ENCODE measurements at places on chromosomes 13 and 19.

DNA sequence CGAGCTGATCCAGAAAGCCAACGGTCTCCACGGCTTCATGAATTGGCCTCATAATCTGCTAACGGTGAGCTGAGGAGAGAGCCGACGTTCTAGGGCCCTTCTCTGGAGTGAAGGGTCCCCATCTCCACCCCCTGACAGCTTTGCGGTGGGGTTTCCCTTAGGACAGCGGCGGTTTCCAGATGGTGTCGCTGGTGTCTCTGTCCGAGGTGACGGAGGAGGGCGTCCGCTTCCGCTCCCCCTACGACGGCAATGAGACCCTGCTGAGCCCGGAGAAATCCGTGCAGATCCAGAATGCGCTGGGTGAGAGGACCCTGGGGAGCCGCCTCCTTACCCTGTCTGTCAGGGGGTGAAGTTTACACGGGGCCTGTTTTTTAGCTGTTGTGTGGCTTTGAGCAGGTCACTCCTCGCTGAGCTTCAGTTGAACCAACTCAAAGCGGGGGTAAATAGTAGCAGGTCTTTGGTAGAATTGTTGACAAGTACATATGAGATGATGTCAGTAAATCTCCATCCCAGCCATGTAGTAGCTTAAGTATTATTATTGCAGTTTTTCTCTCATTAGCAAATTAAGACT is 801 bp downstream of the QTRT1 start:
- peak; percentile 8 for ATAC-seq

DNA sequence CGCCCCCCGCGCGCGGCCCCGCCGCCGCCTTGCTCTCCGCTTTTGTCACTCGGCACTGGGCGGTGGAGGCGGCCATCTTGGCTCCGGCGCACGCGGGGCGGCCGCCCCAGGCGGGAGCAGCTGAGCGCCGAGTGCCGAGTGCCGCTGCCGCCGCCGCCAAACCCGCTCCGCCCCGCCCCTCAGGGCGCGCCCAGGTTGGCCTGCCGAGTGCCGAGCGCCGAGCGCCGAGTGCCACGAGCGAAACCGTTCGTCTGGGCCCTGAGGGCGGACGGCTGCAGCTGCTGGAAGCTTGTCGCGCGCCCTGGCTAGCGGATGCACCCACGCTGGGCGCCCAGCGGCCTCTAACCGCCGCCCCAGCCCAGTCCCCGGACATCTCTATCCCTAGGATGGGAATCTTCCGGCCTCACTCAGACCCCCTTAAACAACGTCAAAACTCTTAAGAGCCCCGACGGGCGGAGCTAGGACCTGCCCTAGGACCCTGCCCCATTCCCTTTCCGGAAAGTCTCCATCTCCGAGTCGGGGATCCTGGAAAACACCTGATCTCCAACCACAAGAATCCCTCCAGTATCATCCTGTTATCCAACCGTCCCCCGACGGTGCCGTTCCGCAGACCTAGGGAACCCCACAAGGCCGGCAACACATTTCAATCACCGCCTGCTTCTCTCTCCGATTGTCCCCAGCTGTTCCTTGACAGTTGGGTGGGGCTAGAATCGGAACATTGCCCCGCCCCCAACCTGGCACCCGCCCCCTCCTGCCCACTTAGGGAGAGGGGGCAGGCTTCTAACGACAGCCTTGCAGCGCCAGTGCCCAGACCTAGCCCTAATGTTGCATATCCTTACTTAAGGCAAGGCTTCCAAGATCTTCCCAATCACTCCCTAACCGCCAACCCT is 14.1 kb upstream of the AKAP8L start:
- ATAC-seq, result peak; percentile 88

DNA sequence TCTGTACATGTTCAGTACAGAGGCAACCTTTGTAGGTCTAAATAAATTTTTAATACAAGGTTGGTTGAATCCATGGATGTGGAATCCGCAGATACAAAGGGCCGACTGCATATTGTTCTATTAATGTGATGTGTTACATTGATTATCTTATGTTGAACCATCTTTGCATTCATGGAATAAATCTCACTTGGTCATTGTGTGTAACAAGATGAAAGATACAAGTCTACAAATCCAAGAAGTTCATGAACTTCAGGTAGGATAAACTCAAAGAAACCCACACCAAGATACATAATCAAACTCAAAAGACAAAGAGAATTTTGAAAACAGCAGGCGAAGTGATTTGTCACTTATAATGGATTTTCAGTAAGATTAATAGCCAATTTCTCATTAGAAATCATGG is 8.0 kb upstream of the TFDP1 start:
- no peak for ATAC-seq

DNA sequence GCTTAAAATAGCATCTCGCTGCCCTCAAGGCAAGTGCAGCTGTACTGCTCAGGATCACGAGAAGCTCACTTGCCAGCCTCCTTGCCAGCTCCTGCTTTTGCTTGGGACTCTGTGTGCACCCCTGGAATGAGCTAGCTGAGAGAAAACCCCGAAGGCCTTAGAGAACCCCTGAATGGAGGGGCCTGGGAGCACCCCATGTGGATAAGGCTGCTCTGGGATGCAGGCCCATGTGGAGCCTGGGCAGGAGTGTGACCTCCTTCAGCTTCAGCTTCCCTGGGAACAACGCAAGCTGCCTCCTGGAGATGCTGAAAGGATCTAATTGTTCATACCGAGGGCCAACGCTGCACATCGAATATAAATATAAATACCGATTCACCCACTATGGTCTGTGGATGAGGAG is 109.2 kb downstream of the HSPH1 start:
- no peak for ATAC-seq

- ATAC-seq, result no peak
Measured at GRCh38 chr13:97117388-97117910, 104.7 kb upstream of the MBNL2 start.

DNA sequence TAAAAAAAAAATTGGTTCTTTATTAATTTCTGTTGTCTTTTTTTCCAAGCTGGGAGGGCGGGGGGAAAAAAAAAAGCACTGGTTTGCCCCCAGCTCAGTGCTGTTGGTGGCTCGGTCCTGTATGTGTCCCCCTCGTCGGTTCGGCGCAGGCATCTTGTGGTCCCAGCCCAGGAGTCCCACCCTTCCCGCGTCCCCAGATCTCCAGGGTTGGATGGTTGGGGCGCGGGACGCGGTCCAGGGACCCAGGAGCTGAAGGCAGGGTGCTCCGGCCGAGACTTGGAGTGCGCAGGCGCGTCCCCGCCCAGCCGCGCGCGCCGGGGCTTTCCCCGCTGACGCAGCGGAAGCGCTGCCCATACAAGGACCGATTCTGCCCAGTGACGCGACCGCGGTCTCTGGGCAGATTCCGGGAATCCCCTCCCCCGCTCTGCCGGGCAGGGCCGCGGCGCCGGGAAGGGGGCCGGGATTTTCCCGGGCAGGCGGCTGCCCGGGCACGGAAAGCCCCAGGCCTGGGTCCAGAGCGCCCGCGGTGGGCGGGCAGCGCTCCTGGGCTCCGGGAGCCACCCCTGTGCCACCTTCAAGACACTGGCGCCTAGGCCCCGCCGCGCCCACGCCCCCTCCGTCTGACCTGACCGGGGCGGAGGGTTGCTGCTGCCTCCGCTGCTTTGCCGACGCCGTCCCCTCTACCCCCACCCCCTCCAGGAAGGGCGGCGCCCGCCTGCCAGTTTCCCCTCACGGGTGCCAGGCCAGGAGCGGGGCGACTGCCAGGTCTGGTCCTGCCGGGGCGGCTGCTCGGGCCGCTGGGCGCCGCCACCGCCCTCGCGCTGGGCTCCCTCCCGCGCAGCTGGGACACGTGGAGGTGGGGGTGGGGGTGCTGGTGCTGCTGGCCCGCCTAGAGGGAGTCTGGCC is 2.3 kb downstream of the JUNB start:
- ATAC-seq, result peak; percentile 46

- no peak for ATAC-seq
Measured at GRCh38 chr13:23003446-23003845, 177.3 kb upstream of the SGCG start.

DNA sequence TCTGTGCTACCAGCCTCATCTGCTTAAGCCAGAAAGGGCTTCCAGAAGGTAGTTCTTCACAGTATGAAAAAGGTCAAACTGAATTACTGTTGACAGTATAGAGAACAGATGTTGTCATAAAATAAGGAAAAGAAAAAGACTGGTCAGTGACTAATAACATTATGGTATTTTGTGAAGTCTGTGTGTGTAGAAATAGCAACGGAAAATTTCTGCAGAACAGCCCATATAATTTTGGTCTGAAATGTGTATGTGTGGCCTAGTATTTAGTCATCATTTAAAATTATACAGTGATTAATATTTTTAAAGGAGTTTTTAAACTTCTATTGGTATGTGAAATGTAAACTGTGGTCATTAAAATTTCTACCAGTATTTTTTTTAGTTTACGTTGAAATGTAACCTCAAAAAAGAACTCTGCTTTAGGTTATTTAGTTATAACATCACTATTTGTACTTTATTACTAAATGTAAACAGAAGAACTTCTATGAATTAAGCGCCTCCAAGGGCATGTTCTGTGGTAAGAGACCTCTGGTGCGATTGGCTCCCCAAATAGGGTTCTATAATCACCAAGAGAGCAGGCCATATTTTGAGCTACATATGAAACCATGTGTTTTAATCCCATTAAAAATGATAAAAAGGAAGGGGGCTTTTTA is 3.3 kb upstream of the GPR183 start:
- peak; percentile 16 for ATAC-seq

DNA sequence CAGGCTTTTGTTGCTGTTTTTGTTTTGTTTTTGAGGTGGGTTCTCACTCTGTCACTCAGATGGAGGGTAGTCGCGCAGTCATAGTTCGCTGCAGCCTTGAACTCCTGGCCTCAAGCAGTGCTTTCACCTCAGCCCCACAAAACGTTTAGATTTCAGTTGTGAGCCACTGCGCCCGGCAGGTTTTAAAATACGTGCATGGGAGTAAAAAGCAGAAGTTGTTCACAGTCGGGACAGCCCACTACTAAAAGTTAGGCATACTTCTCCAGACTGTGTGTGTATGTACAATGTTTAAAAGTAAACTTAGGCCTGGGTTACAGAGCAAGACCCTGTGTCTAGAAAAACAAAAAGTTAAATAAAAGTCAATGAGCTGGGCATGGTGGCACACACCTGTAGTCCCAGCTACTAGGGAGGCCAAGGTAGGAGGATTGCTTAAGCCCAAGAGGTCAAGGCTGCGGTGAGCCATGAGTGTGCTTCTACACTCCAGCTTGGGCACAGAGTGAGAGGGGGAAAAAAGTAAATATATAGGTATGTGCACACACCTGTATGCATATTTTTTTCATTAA is 6.1 kb downstream of the SAFB start:
- no peak for ATAC-seq

GRCh38 chr19:35301961-35302360 is 10.0 kb downstream of the MAG start:
- no peak for ATAC-seq

GRCh38 chr19:34639491-34640085 is 37.4 kb downstream of the SCGB2B2 start:
- ATAC-seq, result peak; percentile 27

- no peak for ATAC-seq
Measured at GRCh38 chr19:6725513-6726231, 5.2 kb upstream of the C3 start.

- ATAC-seq, result no peak
Measured at GRCh38 chr13:26384587-26384986, 130.7 kb downstream of the CDK8 start.

DNA sequence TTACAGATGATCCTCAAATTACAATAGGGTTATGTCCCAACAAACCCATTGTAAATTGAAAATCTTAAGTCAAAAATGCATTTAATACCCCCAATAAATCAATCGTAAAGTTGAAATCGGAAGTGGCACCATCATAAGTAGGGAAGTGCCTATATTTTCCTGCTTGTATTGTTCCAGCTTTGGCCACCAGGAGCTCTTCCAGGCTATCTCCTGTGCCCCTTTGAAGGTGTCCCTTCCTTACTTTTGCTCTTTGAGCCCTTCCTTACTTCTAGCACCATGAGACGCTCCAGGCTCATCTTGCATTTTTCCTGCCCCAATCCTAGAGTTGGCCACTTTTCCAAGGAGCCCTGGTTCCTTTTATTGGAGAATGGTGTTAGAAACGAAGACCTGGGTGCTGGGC is 163.0 kb upstream of the TSC22D1 start:
- no peak for ATAC-seq

DNA sequence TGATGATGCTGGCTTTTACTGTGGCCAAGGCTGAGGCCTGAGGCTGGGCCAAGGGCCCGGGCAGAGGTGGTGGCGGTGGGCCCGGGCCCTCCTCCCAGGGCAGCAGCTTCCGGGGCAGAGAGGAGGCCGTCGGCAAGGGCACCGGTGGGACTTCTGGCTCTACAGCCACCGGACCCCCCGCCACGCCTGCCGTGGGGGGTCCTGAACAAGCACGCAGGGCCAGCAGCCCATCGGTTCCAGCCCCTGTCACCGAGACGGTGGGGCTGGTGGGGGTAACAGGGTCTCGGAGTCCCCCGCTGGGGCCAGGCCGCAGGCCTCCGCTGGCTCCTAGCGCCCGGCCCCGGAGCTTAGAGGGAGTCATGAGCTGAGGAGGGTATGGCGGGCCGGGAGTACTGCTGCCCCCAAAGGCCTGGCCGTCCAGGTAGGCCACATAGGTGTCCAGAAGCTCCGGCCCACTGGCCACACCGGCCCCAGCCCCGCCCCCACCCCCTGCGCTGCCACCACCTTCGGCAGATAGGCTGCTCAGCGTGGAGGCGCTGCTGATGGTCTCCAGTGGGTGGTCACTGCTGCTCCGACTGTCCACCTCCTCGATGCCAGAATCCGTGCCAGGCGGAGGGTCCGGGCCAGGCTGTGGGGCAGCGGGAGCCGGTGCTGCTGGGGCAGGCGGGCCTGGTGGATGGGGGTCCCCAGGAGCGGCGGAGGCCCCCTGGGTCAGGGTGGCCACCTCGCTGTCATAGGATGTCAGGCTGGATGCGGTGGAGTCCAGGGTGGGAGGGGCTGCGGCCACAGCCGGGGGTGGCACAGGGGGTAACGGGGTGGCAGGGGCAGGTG is 17.3 kb downstream of the C19orf81 start:
- ATAC-seq, result no peak

DNA sequence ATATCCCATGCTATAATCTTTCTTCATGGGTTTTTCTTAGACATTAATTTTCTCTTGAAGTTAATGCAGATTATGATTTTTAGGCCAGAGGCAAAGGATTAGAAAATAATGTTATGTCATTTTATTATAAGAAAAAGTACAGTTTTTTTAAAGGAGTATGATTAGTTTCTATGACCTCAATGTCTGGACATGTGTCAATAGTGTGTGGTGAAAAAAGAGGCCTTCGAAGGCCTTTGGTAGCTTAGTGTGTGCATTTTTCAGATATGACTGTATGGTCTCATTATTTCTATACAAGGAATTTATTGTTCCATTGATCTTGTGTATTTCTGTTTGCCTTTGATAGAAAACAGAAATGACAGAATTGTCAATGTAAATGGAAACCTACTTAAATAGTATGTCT is 195.6 kb downstream of the GPC5 start:
- no peak for ATAC-seq

GRCh38 chr13:39612023-39612637 is 9.1 kb upstream of the LHFPL6 start:
- no peak for ATAC-seq

All from activated CD4-positive, CD25-positive, alpha-beta regulatory T cell treated with anti-CD3 and anti-CD28 coated beads, Interleukin-2, amount 50 U/mL, for 24 hours (primary cell).